ENCODE measurements at places on chromosomes 16 and 17. TPM values are rescaled to one million over a fixed set of nuclear protein-coding genes. Genes with fewer than 3 reads are reported as not detected.

Gene TMC6
- 7.5 TPM for total RNA-seq

Gene CBLN1
- total RNA-seq: 0.98 TPM

Gene FZD2
- total RNA-seq: 4.0 TPM

Gene PRSS53
- 0.15 TPM for total RNA-seq

Gene ABCC11
- total RNA-seq: not detected

DNA sequence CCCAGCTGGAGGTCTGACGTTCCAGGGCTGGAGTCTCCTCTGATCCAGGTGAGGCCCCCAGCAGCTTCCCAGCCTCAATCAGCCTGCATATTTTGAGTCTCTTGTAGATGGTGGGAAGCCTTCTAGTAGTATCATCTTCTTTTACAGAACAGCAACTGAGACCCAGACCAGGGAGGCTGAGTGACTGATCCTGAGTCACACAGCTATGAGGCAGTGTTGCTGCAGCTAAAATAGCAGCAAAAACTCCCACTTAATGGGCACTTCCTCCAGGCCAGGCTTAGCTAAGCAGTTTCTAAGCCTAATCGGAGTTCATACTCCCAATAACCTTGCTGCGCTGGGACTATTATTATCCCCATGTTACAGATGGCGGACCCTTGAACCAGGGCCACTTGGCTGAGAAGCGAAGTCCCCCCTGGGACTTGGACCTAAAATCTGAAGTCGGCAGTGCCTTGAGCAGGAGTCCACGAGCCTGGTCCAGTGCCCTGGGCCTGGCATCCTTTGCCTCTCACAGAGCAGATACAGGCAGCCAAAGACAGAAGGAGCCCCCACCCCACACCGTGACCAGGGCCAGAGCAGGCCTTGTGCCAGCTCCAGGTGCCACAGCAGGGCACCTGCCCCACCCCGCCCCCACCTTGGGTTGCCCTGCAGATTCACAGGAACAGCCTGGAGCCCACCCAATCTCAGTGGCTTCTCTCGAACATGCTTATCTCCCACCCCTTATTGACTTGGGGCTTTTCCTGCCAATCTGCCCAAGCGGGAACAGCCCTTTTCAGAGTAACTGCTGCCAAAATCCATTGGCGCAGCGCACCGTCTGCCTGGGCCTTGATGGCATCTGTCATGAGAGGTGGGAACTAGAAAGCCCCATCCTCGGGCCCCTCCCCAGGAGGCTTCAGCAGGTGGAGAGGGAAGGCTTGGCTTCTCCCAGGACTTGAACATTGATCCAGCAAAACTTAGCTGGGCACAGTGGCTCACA is 65.1 kb downstream of the SOCS1 start:
- DNase-seq: no peak

DNA sequence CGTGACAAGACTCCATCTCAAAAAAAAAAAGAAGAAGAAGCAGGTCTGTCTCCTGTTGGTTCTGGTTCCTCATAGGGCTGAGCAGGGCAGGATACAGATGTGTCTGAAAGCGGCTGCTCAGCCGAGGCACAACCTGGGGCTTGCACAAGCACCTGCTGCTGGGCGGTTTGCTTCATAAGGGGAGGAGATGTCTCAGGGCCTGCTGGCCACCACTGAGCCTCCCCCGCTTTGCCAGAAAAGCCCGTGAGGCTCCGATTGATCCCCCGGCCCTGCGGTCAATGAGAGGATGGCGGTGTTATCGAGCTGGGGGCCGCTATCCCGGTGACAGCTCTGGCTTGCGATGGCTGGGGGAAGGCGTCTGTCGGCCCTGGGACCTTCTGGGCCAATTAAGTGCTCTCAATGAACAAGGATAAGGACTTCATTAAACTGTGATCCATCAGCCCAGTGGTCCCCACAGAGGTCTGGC is 162.0 kb downstream of the SDK2 start:
- DNase-seq: no peak

- DNase-seq: no peak
These were observed 62.2 kb downstream of the FBXL20 start for GRCh38 chr17:39339272-39339671.

GRCh38 chr17:50114849-50115357 is 15.1 kb downstream of the SAMD14 start:
- no peak for DNase-seq

DNA sequence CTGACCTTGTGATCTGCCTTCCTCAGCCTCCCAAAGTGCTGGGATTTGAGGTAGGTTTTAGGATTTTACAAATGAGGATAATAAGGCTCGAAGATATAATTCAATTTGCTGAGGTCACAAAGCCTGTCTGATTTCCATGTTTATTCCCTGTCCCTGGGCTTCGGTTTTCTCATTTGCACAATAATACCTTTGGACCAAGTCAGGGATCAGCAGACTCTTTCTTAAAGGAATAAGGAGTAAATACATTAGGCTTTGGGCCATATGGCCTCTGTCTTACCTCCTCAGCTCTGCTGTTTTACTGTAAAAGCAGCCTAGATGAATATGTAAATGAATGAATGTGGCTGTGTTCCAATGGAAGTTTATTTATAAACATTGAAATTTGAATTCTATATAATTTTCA is 442.8 kb downstream of the HS3ST4 start:
- DNase-seq: no peak

DNA sequence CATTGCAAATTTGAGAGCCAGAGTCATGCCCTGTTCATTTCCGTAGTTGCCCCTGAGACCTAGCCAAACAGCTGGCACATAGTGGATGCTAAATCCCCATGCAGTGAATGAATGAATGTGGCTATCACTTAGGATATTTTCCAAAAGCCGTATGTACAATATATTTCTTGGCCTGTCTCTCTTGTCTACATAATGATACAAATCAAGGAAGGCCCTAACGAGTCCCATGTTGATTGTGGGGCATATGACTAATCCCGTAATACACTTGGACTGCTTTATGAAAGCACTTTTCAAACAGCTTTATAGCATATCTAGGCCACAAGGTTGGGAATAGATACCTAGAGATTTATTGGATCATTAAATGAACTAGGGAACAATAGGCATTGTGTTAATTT is 478.0 kb downstream of the SLC39A11 start:
- DNase-seq: no peak

GRCh38 chr17:72370819-72371218 is 250.0 kb downstream of the SOX9 start:
- no peak for DNase-seq

DNA sequence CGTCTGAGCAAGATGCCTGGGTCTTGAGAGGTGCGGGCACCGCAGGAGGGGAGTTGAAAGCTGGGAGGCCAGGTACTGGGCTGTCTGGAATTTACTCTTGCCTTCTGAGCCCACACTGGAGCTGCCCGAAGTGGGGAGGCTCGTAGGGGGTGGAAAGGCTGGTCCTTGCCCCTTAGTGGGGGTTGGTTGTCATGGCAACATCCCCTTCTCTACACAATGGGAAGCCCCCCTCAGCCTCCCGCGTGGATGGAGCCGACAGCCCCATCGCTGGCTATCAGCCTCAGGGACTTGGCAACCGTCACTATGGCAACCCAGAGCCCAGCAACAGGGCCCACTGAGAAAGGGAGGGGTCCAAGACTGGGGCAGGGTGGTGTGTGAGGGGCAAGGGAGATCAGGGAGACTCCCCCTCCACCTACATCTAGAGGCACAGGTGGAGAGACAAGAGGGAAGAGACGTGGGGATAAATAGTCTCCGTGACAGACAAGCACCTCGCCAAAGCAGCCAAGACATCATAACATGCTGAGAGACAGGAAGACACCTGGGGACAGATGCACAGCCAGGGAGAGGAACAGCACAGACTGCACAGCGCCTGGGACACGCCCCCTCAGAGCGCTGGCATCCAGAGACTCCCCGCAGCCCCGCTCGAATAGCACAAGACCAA is 5.3 kb upstream of the DNAH2 start:
- no peak for DNase-seq

GRCh38 chr16:75317532-75317931 is 66.1 kb upstream of the BCAR1 start:
- no peak for DNase-seq

GRCh38 chr16:55015181-55015913 is 84.7 kb downstream of the IRX5 start:
- no peak for DNase-seq

DNA sequence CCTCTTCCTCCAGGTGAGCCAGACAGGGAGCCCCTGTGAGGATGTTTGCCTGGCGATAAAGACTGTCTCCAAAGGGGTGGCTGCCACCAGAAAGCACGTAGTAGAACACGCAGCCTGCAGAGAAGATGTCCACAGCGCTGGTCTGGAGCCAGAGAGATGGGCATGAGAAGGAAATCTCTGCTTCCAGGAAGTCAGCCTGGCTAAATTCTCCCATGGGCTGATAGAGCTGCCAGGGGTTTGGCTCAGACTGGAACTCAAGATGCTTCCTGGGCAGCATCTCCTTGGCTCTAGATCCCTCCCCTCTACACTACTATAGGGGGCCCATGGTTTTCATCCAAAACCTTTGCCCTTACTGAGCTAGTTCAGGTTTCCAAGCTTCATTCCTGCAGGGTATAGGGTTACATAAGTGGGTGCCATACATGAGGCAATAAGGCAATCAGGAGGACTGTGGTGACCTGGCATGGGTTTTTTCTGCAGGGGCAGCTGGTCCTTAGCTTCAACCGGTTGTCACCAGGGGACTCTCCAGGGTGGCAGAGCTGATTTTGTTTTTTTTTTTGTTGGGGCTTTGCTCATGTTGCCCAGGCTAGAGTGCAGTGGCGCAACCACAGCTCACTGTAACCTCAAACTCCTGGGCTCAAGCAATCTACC is 13.6 kb downstream of the PLK1 start:
- no peak for DNase-seq

GRCh38 chr17:77592106-77592865 is 366.2 kb upstream of the TNRC6C start:
- no peak for DNase-seq

DNA sequence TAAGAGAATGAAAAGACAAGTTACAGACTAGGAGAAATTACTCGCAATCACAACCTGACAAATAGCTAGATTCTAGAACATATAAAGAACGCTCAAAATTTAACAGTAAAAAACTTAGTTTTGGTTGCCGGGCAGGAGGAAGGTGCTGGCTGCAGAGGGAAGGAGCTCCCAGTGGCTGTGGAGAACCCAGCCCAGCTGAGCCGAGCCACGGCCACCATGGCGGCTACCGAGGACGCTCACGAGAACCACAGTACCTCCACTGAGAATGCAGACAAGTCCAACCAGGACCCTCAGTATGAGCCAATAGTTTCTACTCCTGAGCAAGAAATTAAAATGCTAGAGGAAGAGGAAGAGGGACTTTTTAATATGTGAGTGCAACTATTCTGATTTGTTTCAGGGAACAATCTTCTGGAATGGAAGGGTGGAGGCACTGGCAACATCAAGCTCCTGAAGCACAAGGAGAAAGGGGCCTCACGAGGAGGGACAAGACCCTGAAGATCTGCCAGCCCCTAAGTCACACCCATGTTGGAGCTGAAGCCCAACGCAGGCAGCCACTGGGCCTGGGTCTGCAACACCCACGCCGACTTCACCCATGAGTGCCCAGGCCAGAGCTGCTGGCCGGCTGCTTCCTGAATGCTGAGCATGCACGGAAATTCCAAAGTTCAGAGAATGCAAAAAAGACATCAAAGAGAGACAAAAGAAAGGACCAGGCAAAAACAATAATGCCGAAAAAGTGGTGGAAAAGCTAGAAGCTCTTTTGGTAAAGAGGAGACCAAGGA is 55.0 kb downstream of the DNAH17 start:
- DNase-seq: no peak

GRCh38 chr16:50539053-50539695 is 9.0 kb upstream of the NKD1 start:
- DNase-seq: no peak

DNA sequence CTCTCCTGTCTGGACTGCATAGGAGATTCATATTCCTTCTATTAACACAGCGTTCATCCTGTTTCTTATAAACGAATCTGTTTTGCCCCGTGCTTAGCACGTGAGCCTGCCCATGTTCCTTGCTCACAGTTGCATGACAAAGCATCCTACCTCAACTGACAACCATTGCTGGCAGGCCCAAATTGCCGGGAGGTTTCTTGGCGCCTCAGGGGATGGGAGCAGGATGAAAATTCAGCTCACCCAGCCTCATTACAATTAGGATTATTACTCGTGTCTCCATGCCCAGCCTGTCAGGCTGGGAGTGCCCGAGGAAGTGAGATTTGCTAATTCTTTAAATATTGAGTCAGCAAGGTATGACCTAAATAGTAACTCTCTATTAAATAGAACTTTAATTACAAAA is 36.7 kb upstream of the HELZ start:
- DNase-seq: no peak

- no peak for DNase-seq
These were observed 46.1 kb downstream of the WSB1 start for GRCh38 chr17:27339836-27340550.

- DNase-seq: no peak
These were observed 48.1 kb downstream of the WNT3 start for GRCh38 chr17:46770439-46770817.

DNA sequence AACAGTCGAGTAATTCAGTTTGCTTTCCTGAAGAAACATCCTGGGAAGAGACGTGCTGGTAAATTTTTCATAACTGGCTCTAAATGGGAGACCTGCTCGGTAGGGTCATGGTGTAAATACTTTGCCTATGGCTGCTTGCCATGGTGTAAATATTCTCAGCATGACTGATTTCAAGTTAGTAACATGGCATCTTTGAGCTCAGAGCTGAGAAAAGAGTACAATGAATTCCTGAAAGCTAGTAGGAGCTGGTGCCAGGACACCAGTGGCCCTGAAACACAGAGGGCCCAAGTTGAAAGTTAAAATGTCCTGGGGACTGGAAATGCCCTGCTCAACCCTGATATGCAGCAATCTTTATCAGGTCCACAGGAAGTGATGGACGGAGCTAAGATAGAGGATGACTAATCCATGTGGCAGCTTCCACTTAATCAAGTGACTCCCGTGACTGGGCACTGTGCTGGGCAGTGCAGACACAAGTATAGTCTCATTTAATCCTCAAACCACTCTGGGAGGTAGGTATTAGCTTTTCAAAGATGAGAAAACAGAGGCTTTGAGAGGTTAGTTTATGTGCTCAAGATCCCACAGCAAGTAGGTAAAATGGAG is 130.1 kb upstream of the ADAMTS18 start:
- no peak for DNase-seq

DNA sequence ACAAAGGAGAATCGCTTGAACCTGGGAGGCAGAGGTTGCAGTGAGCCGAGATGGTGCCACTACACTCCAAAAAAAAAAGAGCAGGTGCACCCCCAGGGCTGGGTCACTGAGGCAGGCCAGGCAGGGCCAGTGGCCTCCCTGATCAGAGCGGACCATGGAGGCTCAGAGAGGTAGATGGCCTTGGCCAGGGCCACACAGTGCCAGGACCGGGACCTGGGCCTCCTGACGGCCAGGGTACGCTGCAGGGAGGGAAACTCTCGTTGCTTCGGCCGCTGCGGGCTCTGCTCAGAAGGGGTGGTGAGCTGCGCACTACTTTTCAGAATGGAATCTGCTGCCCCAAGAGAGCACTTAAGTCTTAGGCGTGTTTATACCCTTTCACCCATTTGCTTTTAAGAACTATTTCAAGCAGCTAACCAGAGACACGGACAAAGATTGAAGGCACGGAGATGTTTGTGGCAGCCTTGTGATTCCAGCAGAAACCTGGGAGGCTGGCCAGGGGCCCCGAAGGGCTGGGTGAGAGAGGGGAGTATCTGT is 17.1 kb downstream of the MYO1C start:
- DNase-seq: no peak

GRCh38 chr16:79628988-79629387 is 28.5 kb upstream of the MAF start:
- no peak for DNase-seq
